ENCODE measurements at places on chromosomes 11 and 22. TPM values are rescaled to one million over a fixed set of nuclear protein-coding genes. Genes with fewer than 3 reads are reported as not detected.

- no peak for DNase-seq
Observed at GRCh38 chr22:38829485-38829884, 14.3 kb downstream of the NPTXR start.

DNA sequence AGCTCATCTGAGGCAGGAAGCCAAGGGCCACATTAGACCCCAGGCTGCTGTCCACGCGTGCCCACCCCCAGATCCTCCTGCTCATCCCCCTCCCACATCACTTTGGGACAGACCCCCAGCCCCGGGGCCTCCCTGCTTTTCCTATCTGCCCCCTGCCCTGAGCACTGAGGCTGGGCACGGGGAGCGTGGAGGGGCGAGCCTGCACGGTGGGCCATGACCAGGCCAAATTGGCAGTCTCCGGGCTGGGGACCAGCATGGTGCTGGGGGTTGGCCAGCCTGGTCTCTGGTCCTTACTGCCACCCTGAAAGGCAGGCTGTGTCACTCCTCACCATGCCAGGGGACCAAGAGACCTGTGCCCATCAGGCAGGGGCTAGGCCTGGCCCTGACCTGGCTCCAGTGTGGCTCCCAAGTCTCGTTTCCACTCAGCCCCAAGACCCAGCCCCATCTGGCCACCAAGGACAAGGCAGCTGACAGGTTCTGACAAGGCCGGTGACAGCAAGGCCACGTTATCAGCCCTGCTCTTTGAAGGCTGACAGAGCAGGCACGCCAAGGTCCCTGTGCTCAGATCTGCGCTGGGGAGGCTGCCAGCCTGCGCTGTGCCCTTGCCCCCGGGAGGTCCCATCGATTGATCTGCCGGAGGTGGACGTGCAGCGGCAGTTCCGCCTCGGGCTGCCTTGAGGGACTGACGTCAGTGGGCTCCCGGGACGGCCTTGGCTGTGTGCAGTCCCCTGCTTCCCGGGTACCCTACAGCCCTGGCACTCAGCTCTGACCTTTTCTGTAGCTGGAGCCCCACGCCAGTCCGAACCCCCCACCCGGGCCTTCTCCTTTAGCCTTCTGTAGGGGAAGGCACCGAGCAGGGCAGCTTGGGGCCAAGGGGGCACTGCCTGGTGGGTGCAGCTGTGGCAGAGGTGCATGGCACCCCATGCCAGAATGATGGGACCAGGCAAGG, 3.6 kb downstream of the TNNI2 start:
- DNase-seq: no peak

DNA sequence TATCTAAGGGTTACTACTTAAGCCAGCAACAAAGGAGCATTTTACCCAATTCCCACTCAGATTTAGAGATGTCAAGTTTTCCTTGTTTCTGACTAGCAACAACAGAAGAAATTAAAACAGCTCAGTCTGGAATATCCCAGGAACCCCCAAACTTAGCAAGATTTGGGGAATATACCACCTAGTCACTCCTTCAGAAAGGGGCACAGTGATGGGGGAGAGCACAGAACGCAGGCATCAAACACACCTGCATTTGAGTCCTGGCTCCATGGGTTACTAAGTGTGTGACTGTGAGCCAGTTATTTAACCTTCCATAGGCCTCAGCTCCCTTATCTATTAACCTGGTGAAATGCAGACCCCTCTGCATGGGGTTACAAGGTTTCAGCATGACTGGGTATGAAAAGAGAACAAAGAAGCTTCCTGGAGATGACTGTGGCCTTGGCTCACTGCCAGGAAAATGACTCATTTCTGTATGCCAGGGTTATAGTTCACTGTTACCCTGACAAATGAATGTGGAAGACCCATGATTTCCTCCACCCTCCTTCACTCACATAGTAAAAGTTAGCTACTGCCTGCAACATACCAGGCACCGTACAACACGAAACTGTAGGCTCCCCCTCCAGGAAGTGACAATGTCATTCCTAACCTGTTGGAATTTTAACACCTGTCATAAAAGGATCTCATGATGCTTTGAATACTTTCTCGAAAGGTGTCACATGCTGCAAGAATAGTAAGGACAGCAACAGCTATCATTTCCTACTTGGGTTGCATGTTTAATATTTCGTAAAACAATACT, 79.6 kb downstream of the ME3 start:
- peak; percentile 92 for DNase-seq

GRCh38 chr22:25696763-25697162, 45.2 kb upstream of the MYO18B start:
- DNase-seq: no peak

DNA sequence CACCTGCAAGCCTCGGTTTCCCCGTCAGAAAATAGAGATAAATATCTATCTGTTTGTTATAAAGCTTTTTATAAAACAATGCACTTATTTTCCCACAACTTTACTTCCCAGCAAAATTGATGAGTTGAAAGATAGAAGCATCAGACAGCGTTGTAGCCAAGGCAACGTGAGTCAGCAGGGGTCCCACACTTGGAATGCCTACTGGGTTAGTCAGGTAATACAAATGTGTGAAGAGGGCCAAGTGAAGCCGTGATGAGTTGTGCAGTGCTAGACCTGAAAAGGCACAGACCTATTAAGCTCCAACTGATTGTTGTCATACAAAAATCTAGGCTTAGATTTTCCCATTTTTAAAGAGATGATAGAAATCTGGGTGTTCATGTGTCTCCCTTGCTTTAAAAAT, 118.7 kb downstream of the PGR start:
- peak; percentile 6 for DNase-seq

DNA sequence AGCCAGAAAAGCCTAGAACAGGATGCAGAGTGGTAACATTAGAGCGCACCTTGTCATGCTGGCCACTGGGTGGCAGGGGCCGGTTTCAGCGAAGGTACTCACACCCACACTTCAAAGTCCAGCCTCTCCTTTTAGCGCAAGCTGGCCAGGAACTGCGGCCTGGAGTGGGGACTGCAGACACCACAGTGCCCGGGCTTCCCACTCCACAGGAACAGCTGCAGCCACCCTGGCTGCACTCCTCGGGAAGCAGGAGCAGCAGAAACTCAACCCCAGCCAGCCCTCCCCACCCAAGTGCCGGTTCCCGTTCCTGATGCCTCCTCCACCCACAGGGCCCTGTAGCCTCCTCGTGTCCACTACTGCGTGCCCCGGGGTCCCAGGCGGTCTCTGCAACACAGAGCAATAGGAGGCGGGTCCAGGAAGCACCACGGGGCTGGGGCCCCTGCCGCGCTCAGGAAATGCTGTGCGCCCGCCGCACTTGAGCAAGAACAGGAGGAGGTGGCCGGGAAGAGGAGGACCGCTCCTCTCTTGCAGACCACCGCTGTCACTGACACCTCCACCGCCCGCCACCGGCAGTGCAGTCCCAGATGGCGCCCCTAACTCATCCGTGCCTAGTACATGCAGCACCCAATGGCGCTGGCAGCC, 2.2 kb downstream of the RFPL2 start:
- peak; percentile 34 for DNase-seq

- no peak for DNase-seq
Observed at GRCh38 chr11:69832561-69833413, 13.6 kb upstream of the FGF3 start.

DNA sequence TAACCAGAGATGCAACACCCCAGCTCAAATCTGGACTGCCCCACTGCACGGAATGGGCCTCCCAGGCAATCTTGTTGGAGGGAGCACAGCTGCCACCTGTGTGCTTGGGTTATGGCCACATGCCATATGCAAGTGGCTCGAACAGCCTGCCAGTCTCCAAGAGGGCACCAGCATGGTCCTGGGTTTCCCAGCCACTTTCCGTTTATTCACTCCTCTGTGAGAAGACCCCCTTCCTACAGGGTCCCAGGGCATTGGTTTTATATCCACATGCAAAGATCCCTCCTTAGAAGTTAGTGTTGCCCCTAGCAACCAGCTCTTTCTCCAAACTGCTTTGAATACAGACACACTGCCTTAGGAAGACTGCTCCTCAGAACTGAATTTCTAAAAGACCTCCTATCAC, 487.8 kb downstream of the BUD13 start:
- no peak for DNase-seq

DNA sequence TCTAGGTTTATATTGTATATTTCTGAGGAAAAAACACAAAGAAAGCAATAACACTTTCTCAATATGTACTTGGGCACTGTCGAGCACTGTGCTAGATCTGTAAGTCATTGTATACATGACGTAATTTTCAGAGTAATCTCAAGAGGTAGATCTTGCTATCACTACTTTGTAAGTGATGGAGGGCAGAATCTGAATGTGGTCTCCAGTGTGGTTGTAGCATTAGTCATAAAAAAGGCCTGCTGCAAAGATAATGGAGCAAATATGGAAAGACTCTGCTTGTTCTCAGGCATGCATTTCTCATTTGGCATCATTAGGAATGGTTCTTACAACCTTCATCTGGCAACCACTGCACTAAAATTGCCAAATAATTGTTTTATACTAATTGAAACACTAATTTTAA, 419.8 kb upstream of the CCDC179 start:
- DNase-seq: peak; percentile 16

DNA sequence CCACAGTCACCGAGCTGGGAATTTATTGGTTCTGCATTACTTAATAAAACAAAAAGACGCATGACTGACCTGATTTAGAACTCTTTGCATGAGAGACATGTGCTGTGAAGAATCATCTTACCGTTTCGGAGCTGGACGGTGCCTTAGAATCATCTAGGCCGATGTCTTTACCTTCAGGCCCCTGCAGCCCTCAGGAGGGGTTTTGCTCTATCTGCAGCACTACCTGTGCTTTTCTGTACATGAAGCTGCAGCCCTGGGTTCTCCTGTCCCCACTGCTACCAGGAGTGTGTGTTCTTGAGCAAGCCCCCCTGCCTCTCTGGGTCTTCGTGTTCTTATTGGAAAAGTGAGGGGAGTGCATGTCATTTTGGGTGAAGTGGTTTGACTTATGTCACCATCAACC, 94.0 kb upstream of the OR4B1 start:
- DNase-seq: no peak

DNA sequence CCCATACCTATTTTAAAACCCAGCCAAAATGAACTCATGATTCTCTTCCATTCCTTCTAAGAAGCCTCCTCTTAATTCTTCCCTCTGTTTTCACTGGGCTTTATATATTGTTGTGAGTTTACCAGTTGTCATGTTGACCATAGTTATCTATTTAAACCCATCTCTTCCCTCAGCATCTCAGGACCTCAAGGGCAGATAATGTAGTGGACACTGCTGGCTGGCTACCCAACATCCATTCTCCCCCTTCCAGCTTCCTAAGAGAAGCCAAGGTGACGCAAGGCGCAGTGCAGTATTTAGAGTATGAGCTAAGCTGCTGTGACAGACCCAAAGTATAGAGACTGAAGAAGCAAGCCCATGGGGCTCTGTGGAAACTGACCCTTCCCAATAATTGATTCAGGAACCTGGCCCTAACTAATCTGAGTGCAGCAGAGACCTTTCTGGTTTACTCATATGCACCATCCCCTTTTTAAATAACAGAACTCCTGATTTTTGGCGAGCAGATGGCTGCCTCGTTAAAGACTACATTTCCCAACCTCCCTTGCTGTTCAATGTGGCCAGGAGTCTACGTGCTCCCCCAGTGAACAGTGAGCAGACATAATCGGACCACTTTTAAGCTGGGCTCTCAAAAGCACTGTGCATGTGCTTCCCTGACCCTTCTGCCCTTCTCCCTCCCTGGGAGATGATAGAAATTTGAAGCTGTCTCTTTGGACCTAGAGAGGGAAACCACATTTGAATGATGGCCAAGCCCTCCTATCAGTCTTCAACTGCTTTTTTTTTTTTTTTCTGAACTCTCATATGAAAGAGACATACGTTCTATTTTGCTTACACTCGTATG, 28.1 kb upstream of the CREB3L1 start:
- DNase-seq: peak; percentile 83

GRCh38 chr11:126039485-126040271, 23.0 kb downstream of the CDON start:
- DNase-seq: no peak

DNA sequence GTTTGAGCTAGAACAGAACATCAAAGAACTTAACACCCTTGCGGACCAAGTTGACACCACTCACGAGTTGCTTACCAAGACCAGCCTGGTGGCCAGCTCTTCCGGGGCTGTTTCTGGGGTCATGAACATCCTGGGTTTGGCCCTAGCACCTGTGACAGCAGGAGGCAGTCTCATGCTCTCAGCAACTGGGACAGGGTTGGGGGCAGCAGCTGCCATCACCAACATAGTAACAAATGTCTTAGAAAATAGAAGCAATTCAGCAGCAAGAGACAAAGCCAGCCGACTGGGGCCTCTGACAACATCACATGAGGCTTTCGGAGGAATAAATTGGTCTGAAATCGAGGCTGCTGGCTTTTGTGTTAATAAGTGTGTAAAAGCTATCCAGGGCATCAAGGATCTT, 8.7 kb downstream of the APOL5 start:
- DNase-seq: no peak

DNA sequence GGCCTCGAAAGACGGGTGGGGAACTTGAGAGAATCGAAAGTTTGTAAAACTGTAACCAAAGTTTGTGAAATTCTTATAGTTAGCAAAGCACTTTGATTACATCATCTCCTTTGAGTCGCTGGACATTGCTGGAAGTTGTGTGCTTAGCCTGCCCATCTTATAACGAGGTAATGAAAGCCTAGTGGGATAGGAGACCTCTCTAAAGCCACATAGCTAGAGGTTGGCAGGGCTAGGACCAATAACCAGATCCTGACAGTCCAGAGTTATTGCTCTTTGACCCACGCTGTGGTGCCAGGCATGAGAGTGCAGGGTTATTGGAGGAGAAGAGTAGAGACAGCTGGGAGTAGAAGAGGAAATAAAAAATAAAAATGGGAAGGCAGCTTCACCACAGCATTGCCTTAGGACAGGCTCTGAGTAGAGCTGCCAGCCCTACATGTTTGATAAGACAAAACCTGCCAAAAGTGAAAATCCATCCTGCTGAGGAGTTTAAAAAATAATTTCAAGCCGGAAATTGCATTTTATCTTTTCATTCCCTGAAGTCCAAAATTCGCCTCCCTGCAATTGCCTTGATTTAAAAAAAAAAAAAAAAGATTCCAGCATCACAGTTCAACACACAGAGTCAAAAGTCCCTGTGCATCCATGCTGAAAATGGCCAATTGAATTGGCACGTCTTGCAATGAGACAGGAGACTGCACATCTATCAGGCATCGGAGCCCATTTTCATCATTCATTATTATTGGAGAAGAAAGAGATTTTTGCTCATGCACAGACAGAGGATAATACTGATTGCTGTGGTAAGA, 225.5 kb upstream of the POU2AF2 start:
- DNase-seq: no peak

- DNase-seq: no peak
Observed at GRCh38 chr11:2796091-2796490, 89.5 kb downstream of the CDKN1C start.

Gene KRTAP5-11
- not detected for total RNA-seq

Gene OR6M1
- not detected for total RNA-seq

Gene ATXN10
- 103 TPM for total RNA-seq

Gene LRRN4CL
- total RNA-seq: 6.2 TPM

Gene SLC17A6
- total RNA-seq: not detected

Gene KCNQ1
- not detected for total RNA-seq

Gene HEPN1
- total RNA-seq: not detected

Gene TTC9C
- total RNA-seq: 56.6 TPM

Gene TRIM48
- 0.24 TPM for total RNA-seq

Gene CCDC116
- total RNA-seq: 0.10 TPM
